Esophagus squamous epithelium (tissue), 5 donors: ENCODE measurements at places on chromosomes 6 and 20.

DNA sequence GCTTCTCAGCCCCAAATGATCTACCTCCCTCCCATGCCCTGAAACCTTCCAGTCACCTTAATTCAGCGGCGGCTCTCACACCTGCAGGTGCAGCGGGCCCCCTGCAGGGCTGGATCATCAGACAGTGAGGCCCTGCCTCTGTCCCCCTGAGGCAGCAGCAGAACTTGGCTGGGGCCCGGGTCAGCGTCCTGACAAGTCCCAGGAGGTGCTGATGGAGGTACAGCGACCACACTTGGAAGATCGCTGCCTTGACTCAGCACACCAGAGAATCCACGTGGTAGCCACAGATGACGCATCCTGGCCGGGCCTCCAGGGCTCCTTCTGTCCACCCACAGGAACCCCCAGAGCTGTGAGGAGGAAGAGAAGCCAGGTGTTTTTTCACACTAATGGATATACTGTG is 116.4 kb upstream of the THBS2 start:
- DNase-seq, result no peak

GRCh38 chr6:42929821-42930360 is 611 bp downstream of the CNPY3 start:
- DNase-seq, result peak; percentile 23

GRCh38 chr6:72182337-72183246 is 296.2 kb downstream of the RIMS1 start:
- no peak for DNase-seq

GRCh38 chr6:168163096-168163731 is 84.2 kb upstream of the FRMD1 start:
- DNase-seq, result no peak

GRCh38 chr6:53692172-53692571 is 26.6 kb upstream of the KLHL31 start:
- no peak for DNase-seq

DNA sequence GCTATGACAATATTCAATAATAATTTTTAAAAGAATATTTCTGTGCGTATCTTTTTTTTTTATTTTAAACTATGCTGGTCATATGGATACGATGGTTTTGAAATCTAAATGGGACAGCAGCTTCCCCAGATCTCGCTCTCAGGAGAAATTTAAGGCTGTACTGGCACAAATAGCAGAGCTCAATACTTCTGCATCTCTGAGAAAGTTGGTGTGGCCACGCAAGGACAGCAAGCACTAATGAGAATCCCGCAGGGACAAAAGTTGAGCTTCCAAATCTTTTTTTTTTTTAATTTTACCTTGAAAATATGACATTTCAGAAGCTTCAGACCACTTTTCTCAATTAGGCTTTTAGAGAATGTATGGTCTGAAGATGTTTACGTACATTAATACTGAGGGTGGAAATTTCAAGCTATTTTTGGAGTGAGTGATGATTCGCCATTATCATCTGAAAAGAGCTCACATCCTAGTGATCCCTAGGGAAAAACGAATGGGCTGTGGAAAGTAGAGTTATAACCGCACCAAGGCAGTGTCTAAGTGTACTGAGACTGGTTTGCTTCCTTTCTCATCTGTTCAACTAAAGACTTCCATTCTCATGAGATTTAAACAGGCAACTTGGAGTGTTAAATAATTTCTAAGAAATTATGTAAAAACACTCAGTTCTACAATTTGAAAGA is 840.0 kb downstream of the C6orf118 start:
- DNase-seq, result no peak

GRCh38 chr20:13492001-13492481 is 146.7 kb downstream of the TASP1 start:
- DNase-seq, result no peak

DNA sequence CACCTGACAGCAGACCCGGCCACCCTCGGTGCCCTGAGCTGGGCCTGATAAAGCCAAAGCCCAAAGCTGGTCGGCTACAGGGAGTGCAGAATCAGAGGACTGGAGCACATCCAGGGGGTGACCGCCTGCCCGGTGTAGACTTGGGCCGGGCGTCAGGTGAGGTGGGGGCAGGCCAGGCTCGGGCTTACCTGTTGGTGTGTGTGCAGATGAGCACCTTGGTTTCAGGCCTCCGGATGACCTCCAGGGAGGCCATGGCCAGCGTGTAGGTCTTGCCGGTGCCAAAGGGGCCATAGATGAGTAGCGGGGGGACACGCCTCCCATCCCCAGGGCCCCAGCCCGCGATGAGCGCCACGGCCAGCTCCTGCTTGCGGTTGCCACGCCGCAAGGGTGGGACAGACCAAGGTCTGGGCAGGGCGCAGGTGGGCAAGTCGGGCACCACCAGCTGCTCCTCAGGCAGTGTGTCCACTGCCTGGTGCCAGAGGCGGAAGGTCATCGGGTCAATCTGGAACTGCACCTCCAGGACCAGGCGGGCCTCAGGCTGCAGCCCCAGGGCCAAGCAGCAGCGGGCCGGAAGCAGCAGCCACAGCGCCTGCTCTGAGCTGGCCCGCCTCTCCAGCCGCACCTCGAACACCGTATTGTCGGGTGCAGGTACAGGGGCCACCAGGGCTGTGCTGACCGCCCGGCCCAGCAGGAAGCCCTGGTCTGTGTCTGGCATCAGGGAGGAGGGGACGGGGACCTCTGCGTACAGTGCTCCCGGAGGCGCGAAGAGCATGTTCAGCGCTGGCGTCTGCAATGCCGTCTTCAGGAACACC is 5.7 kb downstream of the HELZ2 start:
- DNase-seq, result no peak

GRCh38 chr6:42766163-42766670 is 15.6 kb upstream of the BICRAL start:
- DNase-seq, result no peak

- no peak for DNase-seq
Measured at GRCh38 chr6:158643836-158644230, 710 bp downstream of the DYNLT1 start.

GRCh38 chr20:25014816-25015215 is 22.3 kb upstream of the APMAP start:
- no peak for DNase-seq

DNA sequence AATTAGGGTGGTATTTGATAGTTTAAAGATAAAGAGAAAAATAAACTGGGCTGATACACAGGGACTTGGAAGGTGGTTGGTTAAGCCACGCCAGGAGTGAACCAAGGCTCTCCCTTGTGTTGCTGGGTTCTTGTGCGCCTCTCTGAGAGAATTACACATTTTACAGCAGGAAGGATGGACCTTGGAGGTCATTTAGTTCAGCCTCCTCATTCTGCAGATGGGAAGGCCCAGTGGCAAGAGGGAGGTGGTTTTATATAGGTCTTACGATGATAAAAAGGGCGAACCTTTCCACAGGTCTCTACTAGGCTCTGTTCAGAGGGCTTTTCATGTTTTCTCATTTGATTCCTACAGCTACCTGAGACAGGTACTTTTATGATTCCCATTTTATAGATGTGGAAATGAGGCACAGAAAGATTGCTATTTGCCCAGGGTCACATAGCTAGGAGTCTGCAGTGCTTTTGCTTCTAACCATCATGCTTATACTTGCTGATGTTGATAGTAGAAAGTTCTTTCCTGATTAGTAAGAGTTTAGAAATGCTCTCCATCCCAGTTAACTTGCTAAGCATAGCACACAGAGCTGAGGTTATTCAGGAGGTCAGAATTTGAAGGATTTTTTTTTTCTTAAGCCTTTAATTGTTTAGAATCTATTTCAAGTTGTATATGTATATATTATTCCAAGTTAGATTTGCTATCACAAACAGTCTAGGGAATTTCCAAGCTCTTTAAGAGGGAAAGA is 12.8 kb downstream of the HIVEP1 start:
- DNase-seq, result no peak

- no peak for DNase-seq
Measured at GRCh38 chr6:6332811-6333244, 12.4 kb upstream of the F13A1 start.

- no peak for DNase-seq
Measured at GRCh38 chr6:624979-625378, 31.9 kb downstream of the HUS1B start.

- no peak for DNase-seq
Measured at GRCh38 chr20:50681359-50682064, 9.8 kb downstream of the RIPOR3 start.

GRCh38 chr6:168132531-168133167 is 53.6 kb upstream of the FRMD1 start:
- no peak for DNase-seq

- DNase-seq, result no peak
Measured at GRCh38 chr6:147738099-147738498, 229.6 kb downstream of the SAMD5 start.

- DNase-seq, result no peak
Measured at GRCh38 chr6:137728386-137729349, 138.4 kb upstream of the TNFAIP3 start.

GRCh38 chr6:3323696-3324261 is 65.0 kb downstream of the PSMG4 start:
- no peak for DNase-seq

DNA sequence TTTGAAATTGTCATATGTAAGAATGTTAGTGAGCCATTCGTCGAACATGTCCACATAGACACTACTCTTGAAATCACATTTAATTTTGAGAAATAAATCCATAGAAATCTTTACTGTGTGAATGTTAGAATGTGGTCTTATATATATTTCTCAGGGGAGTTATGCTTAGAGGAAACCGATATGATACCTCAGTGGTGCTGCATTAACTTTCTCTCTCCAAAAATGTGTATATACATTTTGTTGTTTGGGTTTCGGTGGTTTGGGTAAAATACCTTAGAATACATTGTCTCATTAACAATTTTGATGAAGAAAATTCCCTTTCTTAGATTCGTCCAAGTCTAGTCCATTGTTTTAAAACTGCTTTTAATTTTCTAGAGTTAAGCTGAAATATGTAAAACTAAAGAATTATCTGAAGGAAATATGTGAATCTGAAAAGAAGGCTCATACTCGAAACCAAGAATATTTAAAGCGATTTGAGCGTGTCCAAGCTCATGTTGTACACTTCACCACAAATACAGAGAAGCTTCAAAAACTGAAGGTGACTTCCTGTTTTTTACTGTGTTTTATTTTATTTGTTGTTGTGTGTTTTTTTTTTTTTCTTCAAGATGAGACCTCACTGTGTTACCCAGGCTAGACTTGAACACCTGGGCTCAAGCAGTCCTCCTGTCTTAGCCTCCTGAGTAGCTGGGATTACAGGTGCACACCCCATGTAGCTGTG is 10.3 kb downstream of the KIZ start:
- no peak for DNase-seq

GRCh38 chr20:60317401-60317800 is 359.2 kb downstream of the CDH26 start:
- no peak for DNase-seq

DNA sequence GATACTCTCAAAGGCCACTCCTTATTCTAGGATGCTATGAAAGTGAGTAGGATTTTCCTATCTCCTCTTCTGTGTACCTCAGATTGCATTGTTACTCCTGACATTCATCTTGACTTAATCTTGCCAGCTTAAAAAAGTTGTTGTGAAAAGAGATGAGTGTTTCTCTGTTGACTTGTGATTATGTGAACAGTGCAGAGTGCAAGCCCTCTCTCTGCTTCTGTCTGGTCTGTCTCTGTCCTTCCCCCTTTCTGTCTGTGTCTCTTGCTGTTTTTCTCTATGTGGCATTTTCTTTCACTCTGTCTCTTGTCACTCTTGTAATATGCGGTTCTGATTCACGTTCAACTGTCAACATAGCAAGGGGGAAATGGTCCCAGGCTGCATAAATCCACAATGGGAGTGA is 306.6 kb downstream of the FARS2 start:
- DNase-seq, result no peak

DNA sequence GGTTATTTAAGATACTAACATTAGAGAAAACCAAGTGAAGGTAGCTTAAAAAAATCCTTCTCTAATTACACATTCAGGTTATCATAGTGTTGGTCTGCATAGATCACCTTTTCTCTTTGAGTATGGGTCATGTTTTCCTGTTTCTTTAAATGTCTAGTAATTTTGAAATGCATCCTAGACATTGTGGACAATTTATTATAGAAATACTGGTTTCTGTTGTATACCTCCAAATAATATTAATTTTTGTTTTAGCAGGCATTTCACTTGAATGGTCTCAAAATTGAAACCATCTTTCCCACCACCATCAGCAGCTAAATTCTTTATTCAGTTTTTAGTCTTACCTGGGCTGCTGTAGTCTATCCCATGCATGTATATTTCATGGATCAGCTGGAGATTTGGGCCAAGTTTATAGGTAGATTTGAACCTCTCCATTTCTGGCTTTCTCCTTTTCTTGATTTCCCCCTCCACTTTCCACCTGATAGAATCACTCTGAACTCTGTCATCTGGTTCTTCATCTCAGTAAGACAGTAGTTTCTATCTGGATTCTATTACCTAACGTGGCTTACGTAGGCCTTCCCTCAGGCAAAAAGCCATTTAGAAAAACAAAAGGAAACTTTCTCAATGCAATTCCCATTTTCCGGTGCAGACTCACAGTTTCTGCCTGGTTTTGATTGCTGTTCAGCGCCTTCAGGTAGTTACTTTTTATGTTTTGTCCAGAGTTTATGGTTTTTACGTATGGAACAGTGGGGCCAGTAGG is 52.3 kb downstream of the ZFAND3 start:
- no peak for DNase-seq

- no peak for DNase-seq
Measured at GRCh38 chr6:26459023-26459810, 1.5 kb downstream of the BTN2A1 start.

GRCh38 chr6:10831609-10832008 is 6.7 kb downstream of the MAK start:
- DNase-seq, result no peak

- DNase-seq, result no peak
Measured at GRCh38 chr6:12472601-12473038, 182.5 kb downstream of the EDN1 start.

DNA sequence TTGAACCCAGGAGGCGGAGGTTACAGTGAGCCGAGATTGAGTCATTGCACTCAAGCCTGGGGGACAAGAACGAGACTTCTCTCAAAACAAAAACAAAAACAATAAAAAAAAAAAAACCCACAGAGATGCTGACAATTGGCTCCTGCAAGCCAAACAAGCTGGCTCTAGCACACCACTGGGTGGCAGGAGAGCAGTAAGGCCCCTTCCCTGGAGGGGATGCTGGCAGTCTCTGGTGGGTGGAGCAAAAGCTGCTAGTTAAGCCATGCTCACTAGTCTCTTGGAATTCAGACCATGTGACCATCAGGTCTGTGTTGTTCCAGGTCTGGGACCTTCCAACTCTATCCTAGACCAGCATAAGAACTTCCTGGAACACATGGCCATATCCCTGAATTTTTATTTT is 18.9 kb upstream of the DSN1 start:
- no peak for DNase-seq

- DNase-seq, result no peak
Measured at GRCh38 chr20:34375977-34376430, 12.9 kb downstream of the ITCH start.

- DNase-seq, result no peak
Measured at GRCh38 chr6:14447240-14447639, 329.7 kb downstream of the CD83 start.

- DNase-seq, result no peak
Measured at GRCh38 chr6:36827261-36828079, 11.8 kb downstream of the CPNE5 start.

DNA sequence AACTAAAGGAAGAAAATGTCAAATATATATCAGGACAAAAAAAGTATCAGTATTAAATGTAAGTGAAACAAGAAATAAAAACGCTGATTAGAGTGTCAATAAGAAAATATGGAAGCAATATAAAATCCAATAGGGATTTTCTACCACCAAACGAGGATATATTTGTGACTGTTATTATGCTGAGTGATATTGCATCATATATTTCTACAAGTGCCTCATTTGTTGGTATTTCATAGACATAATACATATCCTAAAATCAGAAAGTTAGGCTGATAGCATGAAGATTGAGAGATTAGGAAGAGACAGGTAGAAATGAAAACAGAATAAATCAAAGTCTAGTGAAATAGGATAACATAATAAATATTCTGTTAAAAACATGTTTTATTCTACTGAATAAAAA is 429.2 kb upstream of the IRAK1BP1 start:
- DNase-seq, result no peak
